ENCODE measurements at places on chromosomes 3 and 15.

DNA sequence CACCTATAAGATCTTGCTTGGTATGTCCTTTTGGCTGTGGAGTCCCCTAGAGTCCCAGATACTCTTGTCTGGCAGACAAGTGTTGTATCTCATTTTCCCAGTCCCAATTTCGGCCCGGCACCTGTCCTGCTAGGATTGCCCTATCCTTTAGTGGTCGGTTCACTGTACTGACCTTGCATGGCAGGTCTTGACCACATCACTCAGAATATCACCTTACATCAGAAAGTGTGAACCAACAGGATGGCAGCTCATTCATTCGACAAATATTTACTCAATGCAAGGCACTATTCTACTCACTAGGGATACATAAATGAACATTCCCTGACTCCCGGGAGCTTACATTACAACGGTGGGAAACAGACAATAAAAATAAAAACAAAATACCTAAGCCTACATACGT is 5.7 kb upstream of the CCDC80 start:
- no peak for DNase-seq

DNA sequence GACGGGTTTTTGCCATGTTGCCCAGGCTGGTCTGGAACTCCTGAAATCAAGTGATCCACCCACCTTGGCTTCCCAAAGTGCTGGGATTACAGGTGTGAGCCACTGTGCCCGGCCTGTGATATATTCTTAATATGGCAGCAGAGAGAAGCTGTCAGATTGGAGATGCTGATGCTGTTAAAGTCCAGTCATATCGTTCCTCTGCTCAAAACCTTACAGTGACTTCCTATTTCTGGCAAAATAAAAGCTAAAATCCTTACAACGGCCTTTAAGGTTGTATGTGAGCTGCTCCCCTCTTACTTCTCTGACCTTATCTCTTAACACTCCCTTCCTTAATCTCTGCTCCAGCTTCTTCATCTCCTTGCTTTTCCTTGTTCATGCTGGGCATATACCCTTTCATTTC is 26.6 kb upstream of the MGA start:
- no peak for DNase-seq

- no peak for DNase-seq
Measured at GRCh38 chr3:174466471-174467054, 392.6 kb upstream of the NAALADL2 start.

GRCh38 chr3:131218196-131218595 is 163.4 kb upstream of the NUDT16 start:
- DNase-seq: peak; percentile 75

DNA sequence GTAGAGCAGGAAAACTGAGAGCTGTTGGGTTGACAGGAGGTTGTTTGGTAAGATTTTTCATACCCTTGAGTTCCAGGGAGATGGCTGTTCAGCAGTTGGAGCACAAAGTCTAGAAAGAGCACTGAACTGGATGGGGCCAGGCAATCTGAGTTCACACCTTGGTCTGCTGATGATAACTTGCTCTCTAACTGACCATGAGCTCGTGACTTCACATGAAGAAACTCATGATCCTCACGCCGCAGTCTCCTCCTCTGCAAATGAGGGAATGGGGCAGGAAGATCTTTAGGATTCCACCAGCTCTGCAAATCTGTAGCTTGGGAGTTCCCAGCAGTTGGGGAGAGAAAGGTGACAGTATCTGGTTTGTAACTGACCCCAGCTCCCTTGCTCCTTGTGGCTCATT is 33.7 kb downstream of the CORO2B start:
- DNase-seq: no peak

GRCh38 chr3:195240171-195240701 is 30.7 kb downstream of the XXYLT1 start:
- DNase-seq: no peak

Data from fibroblast of skin of right biceps (primary cell).